ENCODE measurements at places on chromosomes 3 and 15.
A peak's percentile ranks its signal among the peaks of the same experiment; 100 is the strongest.

DNA sequence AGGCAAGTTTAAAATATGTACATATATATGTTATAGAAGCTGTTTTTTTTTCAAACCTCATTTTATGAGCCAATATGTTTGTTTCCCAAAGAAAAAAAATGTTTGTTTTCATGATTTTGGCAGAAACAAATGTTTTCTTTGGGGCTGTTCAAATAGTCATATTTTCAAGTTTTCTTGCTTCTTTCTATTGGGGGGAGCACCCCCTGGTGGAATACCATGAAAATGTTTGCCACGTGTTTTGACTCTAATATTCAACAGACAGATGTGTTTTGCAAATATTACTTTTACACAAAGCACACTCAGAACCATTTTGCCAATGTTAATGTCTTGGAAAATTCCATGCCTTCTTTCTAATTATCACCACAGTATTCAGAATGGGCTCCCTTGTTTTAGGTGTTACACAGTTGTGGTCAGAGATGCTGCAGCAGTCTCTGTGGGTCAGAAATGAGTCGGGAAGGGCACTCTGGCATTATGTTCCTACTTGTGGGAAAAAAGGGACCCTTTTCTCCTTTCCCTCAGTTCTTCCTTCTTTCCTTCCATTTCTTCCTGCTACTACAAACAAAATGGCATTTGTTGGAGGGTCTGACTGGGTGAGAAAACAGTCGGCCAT is 817.0 kb downstream of the TUSC7 start:
- no peak for DNase-seq

- no peak for DNase-seq
These were observed 23.3 kb upstream of the ATP1B3 start for GRCh38 chr3:141853081-141853601.

GRCh38 chr15:85010386-85011159 is 28.9 kb downstream of the PDE8A start:
- DNase-seq, result peak; percentile 46

- DNase-seq, result no peak
These were observed 123.5 kb downstream of the SLCO3A1 start for GRCh38 chr15:91976966-91977365.

GRCh38 chr3:168065569-168065968 is 30.2 kb downstream of the GOLIM4 start:
- no peak for DNase-seq

DNA sequence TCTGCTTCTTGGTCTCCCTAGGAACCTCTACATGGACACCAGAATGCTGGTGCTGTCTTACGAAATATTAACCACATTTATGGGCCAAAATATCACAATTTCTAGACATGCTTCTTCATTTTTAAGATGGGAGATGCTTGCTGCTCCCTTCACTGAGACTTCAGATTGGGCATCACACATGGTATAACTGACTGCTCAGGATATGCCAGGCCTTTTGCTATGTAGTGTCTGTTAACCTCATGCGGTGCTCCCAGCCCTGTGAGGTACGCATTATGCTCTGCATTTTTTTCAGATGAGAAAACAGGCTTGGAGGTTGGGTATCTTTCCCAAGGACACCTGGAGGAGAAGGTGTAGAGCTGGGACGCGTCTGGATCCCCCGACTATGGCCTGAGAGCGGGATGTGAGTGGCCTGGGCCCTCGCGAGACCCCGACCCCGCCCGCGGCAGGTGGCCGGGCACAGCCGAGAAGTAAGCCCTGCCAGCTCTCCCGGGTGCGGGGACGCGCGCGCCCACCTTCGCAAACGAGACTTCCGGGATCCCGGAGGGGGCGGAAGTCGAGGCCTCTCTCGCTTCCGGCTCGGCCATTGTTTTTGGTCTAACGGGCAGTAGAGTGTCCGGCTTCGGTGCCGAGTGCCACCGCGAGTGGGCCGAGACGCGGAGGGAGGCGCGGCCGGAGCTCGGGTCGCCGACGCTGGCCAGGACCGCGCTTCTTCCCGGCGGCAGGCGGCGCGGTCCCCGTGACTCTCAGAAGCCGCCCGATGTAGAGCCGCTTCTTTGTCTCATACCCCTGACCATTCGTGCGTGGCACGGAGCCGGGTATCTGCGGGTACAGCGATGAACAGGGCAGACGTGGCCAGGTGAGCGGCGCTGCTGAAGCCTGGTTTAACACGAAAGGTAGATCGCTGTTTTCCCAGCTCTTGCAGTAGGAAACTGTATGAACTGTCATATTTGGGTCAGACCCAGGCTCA is at the start of gene ZKSCAN7:
TSS of gene ZKSCAN7 (plus strand) at position 568 of the 967 bp plus-strand sequence. CDS start 1,855 bp downstream, outside the sequence.
- DNase-seq, result peak; percentile 94

- DNase-seq, result no peak
These were observed 31.3 kb upstream of the FAH start for GRCh38 chr15:80121546-80121945.

- peak; percentile 87 for DNase-seq
These were observed at the start of gene ANKRD63 for GRCh38 chr15:40282869-40283614. Gene ANKRD63 (minus strand): TSS chr15:40283064. CDS start chr15:40282586, 478 bp downstream.

DNA sequence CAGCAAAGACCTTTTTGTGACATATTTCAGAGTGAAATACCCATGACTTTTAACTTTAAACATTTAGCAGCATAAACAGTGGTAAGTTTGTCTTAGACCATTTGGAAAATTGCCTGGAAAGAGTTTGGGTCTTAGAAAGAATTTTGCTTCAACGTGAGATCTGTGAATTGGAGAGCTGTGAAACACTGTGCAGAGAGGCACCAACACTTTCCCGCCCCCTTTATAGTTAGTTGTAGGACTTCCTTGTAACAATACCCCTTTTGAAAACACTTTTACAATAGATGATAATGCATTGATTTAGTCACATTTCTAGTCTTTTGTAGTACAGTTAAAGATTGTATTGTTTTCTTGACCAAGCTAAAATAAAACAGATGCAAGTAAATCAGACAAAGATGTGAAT is 43.5 kb upstream of the MBNL1 start:
- DNase-seq, result no peak

- no peak for DNase-seq
These were observed 86.5 kb downstream of the ANKRD28 start for GRCh38 chr3:15711281-15711680.

GRCh38 chr3:46891132-46891531 is 13.6 kb downstream of the PTH1R start:
- DNase-seq, result no peak

DNA sequence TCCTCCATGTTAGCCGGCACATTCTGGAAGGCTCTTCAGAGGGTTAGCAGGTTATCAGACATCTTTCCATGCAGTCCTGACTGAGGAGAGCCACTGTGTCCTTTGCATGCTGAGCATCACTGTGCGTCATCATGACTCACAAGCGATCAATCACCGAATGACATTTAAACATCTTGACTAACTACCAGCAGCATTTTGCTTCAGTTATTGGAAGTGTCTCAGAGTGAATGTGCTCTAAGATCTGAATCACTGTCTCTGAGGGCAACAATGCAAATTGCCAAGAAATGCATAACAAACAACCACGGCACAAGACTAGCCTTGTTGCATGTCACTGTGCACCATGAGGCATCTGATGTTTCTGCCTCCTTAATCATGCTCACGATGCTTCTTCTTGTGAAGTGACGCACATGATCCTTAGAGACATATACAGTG is 18.3 kb upstream of the ATP8B4 start:
- no peak for DNase-seq

DNA sequence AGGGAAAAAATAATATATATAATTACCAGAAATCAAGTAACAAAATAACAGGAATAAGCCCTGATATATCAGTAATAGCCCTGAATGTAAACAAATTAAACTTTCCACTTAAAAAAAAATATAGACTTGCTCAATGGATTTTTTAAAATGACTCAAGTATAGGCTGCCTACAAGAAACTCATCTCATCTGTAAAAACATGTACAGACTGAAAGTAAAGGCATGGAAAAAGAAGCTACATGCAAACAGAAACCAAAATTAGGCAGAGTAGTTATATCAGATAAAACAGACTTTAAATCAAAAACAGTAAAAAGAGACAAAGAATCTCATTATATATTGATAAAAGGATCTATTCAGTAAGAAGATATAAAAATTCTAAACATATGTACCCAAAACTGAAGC is 82.4 kb upstream of the STT3B start:
- DNase-seq, result no peak

GRCh38 chr3:148820361-148821245 is 7.0 kb upstream of the CPB1 start:
- DNase-seq, result no peak

DNA sequence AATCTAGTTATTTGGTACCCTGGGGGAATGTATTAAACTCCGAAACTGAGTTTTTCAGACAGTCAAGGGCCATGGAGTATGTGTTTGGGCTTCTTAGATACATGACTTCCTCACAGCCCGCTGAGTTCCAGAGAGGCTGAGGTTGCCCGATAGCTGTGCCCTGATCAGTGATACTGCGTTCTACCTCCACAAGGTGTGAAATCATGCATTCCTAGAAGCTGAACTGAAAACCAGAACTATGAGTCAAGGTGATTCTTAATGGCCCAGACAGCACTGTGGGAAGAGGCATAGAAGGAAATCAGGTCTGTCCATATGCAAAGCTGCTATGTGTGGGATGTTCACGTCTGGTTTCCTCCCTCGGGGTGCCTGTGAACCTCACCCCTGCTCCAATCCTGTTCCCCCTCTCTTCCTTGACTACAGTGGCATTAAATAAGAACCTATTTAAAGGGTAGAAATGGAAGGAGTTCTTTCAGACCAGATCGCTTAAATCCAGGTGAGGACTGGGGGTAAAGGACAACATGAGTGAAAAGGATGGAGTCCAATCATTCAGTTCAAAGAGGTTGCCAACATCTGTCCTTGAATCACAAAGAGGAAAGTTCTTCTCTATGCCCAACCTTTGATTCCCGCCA is 74.3 kb downstream of the MYO1E start:
- DNase-seq, result no peak

DNA sequence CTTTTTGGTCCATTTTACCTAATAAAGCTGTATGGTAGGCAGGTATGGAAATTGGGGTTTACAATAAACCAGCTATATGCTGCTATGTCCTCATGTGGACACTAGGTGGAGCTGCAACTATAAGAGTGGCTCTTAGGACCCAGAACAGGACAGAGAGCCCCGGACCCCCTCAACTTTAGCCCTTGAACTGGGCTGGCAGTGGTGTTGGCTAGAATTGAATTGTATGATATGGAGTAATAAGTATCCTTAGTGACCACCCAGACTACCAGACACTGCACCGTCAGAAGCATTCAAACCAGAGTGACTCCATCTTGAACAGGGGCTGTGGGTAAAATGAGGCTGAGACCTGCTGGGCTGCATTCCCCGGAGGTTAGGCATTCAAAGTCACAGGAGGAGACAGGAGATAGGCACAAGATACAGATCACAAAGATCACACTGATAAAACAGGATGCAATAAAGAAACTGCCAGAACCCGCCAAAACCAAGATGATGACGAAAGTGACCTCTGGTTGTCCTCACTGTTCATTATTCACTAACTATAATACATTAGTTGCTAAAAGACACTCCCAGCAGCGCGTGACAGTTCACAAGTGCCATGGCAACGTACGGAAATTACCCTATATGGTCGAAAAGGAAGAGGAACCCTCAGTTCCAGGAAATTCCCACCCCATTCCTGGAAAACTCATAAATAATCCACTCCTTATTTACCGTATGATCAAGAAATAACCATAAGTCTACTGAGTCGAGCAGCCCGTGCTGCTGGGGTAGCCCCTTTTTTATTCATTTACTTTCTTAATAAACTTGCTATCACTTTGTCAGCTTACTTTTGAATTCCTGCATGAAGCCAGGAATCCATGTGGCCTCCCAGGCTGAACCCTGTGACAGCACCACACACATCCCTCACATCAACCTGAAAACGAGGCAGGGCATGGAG is 68.7 kb upstream of the BLM start:
- peak; percentile 89 for DNase-seq

- DNase-seq, result no peak
These were observed 52.1 kb upstream of the MYRIP start for GRCh38 chr3:39757307-39757706.

DNA sequence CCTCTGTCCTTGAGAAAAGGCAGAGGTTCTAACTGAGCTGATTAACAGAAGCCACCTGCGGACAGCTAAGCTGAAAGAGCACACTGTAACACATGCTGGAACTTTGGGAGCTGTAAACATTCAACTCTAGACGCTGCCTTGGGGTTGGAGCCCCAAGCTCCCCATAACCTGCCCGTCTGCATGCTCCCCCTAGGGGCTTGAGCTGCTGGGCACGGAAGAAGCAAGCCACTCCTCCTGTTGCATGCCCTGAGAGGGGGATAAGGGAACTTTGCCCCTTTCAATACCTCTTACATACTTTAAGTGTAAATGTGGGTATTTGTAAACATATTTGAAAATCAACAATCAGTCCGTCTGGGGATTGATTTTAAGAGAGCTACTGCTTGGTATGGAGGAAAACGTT is 188.4 kb downstream of the ADAMTSL3 start:
- DNase-seq, result no peak

DNA sequence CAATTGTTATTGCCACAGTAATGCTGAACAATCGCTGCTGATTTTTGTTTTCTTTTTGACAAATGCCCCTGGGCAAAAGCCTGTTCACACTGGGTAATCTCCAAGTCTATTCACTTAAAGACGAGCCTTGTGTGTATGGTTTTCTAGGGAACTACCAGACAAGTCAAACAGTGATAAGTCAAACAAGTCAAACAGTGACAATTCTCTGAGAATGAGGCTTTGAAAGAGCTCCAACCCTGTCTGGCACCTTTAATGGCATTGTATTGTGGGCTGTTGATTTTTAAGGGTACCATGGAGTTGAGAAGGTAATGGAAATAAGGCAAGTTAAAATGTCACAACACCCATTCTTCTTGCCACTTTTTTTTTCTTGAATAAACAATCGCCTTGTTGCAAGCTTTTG is 59.4 kb upstream of the TMC3 start:
- no peak for DNase-seq

GRCh38 chr3:30952786-30953185 is 58.3 kb upstream of the GADL1 start:
- no peak for DNase-seq

- DNase-seq, result no peak
These were observed 55.4 kb upstream of the LRRFIP2 start for GRCh38 chr3:37229740-37230139.

Data from H7 (cell line).